ENCODE measurements at places on chromosomes 5 and 9.

DNA sequence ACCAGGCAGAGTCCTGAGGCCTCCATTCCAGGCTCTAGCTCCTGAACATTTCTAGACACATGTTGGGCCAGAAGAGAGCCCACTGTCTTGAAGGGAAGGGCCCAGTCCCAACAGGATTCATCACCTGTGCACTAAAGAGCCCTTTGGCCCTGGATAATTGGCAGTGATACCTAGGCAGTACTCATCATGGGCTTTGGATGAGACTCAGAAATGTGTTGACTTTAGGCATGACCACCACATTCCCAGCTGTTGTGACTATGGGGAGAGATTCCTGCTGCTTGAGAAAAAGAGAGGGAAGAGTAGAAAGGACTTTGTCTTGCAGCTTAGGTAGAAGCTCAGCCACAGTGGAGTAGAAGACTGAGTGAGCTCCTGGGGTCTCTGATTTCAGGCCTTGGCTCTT, 138.4 kb upstream of the DAPK1 start:
- DNase-seq: no peak

DNA sequence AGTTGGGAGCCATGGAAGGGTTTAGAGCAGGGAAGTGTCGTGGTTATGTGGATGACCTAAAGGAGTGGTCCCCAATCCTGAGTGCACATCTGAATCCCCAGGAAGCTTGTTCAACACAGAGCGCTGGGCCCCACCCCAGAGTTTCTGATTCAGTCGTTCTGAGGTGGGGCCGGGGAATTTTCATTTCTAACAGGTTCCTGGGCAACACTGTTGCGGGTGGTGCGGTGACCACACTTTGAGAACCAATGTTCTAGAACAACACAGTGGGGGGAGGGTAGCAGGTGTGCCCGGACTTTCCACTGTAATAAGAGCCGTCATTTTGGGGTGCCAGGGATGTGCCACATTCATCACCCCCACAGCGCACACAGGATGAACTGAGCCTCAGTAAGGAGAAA, 39.3 kb downstream of the DUSP1 start:
- no peak for DNase-seq

- DNase-seq: no peak
Measured at GRCh38 chr5:33629999-33630398, 189.2 kb downstream of the TARS1 start.

GRCh38 chr9:133071484-133072150, 9.8 kb downstream of the CEL start:
- DNase-seq: no peak

- no peak for DNase-seq
Measured at GRCh38 chr5:145946112-145946861, 9.9 kb downstream of the SH3RF2 start.

- no peak for DNase-seq
Measured at GRCh38 chr9:84621811-84622210, 47.7 kb upstream of the NTRK2 start.

- DNase-seq: no peak
Measured at GRCh38 chr9:34546834-34547827, 24.3 kb upstream of the ENHO start.

GRCh38 chr9:110371411-110372007, 33.8 kb upstream of the TXNDC8 start:
- DNase-seq: no peak

DNA sequence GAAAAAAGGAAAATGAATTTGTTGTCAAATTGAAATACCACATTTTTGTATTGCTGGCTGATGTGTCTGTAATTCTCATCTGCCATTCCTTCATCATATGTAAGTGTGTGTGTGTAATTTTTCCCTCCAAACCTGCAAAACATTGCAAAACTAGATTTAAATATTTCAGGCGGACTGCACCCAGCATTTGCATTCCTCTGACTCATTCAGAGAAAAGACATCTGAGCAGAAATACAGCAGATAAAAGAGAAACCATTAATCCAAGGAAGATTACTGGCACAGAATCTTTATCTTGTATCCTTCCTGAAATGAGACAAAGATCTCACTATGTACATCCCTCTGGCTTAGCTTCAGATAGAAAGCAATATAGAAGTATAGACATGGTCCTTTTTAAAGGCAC, 275.3 kb downstream of the TMEM38B start:
- no peak for DNase-seq

GRCh38 chr9:128420651-128421481, at the start of gene CERCAM:
TSS of gene CERCAM (plus strand) at chr9:128420857. CDS start at chr9:128420878, 21 bp downstream.
- peak; percentile 17 for DNase-seq

GRCh38 chr5:148807851-148808250, 18.6 kb upstream of the ADRB2 start:
- no peak for DNase-seq

DNA sequence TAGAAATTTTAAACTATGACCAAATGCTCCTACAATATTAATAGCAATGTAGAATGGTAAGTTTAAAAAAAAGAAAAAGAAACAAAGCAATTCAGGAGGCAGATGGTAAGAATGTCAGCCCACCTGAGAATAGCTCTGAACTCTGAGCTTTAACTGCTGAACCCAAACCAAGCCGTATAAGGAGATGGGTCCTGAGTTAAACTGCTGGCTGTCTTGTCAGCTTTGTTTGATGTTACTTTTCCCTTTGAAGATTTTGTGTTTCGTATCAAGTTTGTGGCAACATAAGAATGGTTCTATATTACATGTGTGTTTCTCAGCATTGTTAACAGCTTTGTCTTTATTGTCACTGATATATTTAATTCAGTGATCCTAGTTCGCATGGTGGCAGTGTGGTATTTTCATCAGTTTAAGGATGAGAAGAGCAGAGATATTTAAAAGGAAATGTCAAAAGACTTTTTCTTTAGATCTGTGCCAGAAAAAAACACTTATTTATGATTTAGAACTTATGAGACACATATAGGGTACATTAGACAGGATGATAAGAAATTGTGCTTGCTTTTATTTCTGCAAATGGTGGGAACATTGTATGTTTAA, 390.1 kb downstream of the CCDC171 start:
- DNase-seq: no peak

GRCh38 chr9:121855476-121855875, 204.0 kb downstream of the DAB2IP start:
- DNase-seq: no peak

DNA sequence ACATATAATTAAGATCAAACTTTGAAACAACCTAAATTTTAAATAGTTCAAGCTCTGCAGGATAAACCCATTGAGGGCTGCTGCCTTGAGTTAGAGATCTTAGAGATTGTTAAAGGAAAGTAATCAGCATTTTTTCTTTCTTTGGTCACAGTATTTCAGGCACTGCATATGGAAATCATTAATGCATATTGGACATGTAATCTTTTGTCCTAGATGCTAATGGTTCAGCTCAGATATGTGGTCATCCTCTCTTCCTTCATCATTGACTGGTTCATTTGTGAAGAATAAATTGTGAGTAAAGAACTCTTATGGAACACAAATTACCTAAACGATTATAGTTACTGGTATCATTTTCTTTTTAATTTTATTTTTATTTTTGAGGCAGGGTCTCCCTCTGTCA, 82.0 kb upstream of the PRLR start:
- DNase-seq: no peak

GRCh38 chr9:109132567-109133021, 12.8 kb upstream of the TMEM245 start:
- no peak for DNase-seq

DNA sequence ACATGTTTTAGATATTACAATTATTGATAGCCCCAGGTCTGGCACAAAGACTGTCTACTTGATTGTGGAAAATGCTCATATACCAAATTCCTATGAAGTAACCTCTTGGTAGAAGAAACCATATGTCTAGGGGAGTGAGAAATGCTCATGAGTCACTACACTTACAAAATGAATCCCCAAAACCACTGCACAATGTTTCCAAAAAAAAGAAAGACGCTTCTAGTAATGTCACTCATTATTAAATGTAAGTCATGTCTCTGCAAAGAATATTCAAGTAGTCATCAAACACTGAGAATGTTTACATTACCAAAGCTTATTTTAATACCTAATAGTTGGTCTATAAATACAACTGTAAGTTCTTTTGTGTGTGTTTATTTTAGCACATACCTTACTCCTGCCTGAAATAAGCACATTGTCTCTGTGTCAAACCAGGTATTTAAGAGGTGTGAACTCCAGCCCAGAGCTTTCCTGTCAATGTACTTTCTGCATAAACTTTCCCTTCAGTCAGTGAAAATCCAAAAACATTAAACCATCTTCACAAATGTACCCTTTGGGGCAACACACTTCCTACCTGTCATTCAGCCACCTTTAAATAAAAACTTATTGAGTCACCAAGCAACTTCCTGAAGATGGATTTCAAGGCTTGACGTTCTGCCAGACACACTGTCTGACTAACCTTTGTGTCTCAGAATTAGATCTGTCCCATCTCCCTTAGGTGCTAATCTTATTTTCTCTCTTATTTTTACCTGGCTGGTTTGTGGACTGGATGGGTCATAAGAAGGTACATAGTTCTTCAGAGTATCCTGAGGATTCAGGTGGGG, 194.0 kb downstream of the NFIB start:
- no peak for DNase-seq

GRCh38 chr5:101531026-101531425, 627.9 kb upstream of the ST8SIA4 start:
- no peak for DNase-seq

DNA sequence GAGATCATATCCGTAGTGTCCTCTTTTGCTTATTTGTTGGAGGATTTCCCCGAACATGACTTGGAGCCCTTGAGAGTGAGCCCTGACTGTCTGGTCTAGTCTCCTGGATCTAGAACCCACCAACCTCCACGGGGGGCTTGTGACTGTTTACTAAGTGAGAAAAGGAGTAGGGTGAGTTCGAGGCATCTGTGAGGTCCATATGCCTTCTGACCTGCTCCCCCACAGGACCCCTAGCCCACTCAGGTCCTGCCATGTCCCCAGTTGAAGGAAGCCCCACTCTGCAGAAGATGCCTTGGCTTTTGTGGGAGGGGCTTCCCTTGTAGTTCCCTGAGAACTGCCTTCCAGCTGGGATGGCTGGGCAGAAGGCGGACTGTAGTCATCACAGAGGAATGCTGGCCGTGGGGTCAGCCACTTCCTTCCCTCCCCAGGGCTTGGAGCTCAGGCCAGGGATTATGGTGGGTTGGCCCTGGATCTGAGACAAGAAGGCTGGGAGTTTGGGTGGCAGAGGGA, 7.0 kb upstream of the IRF1 start:
- DNase-seq: no peak

GRCh38 chr9:134304261-134304660, 22.0 kb upstream of the RXRA start:
- DNase-seq: no peak

- no peak for DNase-seq
Measured at GRCh38 chr5:164881442-164881841, 1376.0 kb downstream of the MAT2B start.

All from stimulated activated CD8-positive, alpha-beta memory T cell treated with anti-CD3 and anti-CD28 coated beads, Interleukin-4, amount 100 ng/mL, for 1 hour (primary cell).